ENCODE measurements at places on chromosomes 7 and 10.

DNA sequence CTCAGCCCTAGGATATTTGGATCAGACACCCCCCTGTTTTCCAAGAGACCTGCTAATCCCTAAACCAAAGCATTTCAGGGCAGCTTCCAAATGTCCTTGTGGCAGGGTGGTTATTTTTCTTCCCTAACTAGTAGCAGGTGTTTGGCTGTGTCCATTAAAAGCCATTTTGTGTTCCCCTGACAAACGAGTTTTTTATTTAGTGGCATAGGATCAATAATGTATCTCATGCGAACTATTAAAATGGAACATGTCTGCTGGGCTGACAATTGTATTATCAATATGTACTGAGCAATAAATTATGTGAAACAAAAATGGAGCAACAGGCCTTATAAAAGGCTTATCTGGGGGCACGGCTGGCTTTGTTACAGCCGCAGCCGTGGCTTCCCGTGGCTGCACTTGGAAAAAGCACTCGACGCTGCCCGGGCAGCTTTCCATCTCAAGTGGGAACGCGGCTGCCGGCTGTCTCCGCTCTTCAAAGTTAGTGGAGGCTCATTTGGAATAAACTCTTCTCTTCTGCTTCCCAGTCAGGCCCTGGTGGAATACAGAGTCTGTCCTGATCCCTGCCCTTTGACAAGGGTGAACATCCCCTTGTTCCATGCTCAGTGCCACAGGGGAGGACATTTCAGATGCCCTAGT, 554.3 kb downstream of the TYW1 start:
- no peak for DNase-seq

DNA sequence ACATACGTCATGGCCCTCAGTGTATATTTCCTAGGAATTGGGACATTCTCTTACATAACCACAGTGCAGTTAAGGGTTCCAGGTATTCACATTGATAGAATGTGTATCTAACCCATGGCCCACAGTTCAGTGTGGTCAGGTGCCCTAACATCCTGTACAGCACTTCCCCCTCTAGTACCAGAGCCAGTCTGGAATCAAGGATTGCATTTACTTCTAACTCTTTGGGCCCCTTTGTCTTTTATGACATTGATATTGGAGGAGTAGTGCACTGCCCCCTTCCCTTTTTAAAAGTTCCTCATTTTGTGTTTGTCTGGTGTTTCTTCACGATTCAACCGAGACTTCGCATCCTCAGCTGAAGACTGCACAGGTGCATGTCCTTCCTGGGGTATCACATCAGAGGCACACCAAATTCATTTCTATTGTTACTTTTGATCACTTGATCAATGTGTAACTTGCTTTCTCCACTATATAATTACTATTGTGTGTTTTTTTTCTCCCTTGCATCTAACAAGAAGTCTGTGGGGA, 22.4 kb upstream of the NPFFR1 start:
- DNase-seq = no peak

DNA sequence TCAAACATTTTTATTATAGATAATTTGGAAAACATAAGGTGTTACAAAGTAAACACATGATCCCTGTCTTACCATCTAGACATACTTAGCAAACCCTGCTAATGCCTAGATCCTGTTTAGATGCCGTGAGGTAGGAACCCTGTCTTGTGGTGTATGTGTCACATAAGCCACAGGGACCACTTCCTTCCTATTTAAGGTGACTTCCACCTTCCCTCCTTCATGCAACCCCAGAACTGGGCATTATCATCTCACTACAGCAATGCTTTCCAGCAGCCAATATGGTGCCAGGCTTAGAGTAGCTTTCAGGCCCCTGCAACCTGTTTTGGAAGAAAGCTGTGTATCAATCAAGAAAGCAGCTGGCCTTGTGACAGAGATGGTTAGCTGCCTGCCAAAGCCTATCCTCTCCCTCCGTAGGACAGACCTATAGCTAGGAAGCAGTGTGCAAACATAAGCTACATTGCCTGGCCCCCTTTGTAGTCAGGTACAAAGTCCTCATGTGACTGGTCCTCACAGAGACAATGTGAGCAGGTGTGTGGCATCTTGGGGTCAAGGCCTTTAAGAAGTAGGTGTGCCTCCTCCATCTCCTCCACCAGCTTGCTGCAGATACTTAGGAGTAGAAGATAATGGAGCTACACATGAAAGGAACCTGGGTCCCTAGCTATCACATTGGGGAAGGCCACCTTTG, 146.8 kb downstream of the SPAG6 start:
- peak; percentile 45 for DNase-seq

DNA sequence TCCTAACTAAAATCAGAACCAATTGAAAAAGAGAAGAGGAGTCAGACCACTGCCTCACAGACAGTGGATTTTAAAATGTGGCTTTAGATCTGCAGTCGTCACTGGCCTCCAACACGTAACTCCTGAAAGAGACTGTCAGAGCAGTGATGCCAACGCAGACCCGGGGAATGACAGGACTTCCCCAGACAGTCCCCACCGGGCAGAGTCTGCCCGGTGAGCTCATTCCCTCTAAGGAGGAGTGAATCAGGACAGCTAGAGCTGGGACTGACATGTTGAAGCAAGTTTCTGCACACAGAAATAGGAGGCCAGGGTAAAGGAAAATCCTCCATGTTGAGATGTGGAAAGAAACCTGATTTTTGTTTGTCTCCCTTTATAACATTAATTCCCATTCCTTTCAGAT, 105.0 kb downstream of the TES start:
- no peak for DNase-seq

- no peak for DNase-seq
Observed at GRCh38 chr7:105367458-105367857, 21.3 kb downstream of the SRPK2 start.

- no peak for DNase-seq
Observed at GRCh38 chr10:94315024-94315451, 47.7 kb downstream of the NOC3L start.

DNA sequence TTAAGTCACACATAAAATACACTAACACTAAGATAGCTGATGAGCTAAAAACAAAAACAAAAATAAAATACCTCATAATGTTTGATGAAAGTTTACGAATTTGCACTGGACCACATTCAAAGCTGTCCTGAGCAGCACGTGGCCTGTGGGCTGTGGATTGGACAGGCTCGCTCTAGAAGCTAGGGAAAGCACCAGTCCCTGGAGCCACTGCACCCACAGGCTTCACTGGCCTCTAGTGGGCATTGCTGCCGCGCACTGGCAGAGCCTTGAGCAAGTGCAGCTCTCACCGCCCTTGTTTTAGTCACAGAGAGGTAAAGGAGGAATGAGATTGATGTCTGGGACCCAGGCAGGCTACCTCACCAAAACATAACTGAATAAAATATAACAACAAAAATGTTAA, 67.6 kb downstream of the PAX2 start:
- DNase-seq = no peak

- no peak for DNase-seq
Observed at GRCh38 chr7:123415625-123416024, 118.8 kb downstream of the IQUB start.

GRCh38 chr7:15313361-15313760, 248.5 kb downstream of the AGMO start:
- DNase-seq = no peak

GRCh38 chr7:131071786-131072504, 255.7 kb upstream of the MKLN1 start:
- DNase-seq = no peak

DNA sequence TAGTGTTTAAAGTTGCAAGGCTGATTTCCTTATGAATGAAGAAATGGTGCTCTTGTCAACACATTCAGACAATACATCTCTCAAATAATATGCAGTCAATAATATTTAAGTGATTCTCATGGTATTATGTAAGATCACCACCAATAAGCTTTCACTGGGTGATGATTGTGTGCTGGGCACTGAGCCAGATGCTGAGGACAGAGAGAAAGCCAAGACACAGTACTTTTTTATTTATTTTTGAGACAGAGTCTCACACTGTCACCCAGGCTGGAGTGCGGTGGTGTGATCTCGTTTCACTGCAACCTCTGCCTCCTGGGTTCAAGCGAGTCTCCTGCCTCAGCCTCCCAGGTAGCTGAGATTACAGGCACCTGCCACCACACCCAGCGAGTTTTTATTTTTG, 130.6 kb upstream of the LSM8 start:
- no peak for DNase-seq

DNA sequence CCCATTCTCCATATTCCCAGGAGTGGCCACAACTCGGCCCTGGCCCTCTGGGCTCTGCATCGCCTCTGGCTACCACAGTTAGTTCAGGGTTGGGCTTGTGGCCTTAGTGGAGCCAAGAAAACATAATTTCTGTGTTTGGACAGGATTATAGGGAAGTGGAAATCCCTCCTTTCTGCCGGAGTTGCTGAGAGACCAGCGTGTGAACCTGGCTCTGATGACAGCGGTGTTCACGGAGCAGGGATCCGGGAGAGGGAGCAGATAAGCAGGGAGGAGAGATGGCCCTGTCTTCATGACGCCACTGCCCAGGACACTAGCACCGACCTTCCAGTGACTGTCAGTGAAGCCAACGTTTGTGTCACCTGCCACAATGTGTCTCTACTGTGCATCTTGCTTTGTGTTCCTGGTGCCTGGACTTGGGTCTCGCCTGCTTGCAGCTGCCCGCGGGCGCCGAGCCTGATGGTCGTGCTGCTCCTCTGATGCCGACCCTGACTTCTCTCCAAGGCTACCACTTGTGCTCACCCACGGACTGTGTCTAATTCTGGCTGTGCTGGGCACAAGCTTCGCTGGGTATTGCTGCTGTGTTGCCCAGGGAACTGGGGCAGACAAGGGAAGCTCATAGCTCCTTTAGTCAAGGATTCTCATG, 67.0 kb upstream of the VIPR2 start:
- DNase-seq = no peak

DNA sequence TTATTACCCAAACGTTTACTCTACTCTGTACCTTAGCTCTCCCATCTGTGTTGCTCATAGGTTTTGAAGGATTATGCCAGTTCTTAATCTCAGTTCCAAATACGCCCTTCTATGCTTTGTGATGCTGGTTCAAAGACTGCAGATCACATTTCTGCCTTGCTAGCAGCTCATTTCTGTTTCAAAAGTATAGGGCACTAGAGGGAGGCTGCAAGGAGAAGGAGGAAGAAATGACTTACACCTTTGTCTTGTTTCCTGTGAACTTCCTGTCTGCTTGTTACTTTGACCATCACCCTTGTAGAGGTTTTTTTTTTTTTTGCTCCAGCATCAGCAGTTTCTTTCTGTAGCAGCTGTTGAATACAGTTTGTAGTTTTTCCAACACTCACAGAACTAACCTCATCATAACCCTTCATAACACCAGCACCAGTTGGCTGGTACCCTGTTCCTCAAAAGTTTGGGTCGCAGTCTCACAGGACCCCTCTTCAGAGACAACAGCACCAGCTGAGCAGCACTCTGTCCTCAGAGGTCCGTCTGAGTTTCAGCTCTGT, 16.5 kb downstream of the SLK start:
- peak; percentile 56 for DNase-seq

DNA sequence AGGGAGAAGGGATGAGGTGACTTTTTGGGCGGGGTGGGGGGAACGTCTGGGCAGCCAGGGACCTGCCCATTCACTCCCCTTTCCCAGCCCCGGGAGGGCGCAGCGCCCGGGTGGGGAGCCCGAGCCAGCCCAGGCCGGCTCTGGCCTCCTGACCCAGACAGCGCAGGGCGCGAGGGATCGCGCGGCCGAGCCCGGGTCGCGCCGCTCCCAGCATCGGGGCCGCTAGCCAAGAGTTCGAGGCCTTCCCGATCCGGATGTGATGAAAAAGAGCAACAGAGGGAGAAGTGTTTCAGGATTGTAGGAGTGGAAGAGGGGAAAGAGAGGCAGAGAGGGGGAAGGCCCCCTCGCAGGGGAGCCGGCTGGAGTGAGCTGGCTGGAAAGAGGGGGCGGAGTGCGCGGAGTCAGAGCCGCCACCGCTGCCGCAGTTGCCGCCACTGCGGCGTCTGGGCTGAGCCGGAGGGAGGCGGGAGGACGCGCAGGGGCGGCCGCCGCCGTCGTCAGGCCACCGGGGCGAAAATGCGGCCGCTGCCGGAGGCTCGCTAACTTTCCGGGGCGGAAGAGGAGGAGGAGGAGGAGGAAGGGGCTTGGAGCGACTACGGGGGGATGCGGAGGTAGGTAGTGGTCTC, at the start of gene MDFIC:
MDFIC (plus strand) TSS at position 69 of the 626 bp plus-strand sequence. CDS start 940 bp downstream, outside the sequence.
- DNase-seq = peak; percentile 75

DNA sequence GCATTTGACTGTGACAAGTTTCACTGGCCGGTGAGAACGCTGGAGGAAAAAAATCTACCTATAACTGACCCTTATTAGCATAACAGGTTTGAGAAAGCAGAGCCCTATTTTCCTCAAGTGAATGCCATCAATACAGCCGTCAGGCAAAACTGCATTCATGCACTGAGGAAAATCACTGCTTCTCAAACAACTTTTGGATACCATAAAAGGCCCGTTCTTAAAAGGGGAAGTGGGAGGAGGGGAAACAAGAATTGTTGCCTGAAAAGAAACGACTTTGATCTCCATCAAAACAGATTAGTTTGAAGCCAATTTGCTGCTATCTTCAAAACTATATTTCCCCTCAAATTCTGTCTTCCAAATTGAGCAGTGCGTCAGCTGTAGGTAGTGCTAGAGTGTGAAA, 670.6 kb downstream of the PCDH15 start:
- no peak for DNase-seq

DNA sequence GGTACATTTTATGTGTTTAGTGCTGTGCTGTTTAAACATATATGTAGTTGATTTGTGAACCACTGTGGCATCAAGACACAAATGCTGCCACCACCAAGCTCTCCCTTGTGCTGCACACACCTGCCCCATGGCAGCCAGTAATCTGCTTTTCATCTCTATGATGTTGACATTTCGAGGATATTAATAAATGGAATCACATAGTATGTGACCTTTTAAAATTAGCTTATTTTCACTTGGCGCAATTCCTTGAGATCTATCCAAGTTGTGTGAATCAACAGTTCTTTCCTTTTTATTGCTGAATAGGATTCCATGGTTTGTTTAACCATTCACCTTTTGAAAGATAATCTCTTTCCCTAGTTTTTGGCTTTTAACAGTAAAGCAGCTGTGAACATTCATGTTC, 73.1 kb downstream of the BMPR1A start:
- DNase-seq = no peak

DNA sequence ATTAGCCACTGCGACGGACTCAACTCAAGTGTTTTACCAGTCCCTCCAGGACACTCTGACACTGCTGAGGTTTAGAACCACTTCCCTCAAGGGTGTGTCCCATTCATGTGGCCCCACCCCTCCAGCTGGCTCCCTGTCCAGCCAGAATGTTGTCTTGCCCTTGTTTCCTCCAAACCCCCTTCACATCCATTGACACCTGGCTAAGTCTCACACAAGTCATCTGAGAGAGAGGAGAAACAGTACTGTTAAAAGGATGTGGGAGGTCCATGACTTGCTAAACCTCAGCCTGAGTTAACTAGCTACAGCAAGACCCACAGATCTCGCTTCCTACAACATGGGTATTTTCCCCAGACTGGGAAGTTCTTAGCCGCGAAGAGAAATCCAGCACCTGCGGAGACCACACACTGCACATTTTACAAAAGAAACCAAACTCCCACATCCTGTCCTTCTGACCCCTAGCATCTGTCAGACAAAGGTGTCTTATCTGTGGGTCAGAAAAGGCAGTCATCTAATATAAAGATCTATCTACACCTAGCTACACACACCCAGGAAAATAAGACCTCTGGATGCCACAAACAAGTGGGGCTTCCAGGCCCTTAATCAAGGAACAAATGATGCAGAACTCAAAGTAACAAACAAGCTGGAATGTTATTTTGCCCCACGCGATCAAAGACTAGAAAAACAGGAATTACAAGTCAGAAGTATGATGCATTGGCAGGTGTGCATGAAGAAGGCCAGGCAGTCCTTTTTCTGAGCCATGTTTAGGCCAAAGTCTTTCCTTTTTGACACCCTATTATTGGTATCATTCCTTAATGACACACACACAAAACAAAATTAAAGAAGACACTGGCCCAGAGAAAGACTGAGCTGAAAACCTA, 13.9 kb downstream of the OSBPL3 start:
- DNase-seq = peak; percentile 19

GRCh38 chr10:64430690-64431323, 909.6 kb downstream of the REEP3 start:
- DNase-seq = no peak
